Hippocampal formation (tissue), 2 donors: ENCODE measurements at places on chromosomes 2 and 18.
A peak's percentile ranks its signal among the peaks of the same experiment; 100 is the strongest.

DNA sequence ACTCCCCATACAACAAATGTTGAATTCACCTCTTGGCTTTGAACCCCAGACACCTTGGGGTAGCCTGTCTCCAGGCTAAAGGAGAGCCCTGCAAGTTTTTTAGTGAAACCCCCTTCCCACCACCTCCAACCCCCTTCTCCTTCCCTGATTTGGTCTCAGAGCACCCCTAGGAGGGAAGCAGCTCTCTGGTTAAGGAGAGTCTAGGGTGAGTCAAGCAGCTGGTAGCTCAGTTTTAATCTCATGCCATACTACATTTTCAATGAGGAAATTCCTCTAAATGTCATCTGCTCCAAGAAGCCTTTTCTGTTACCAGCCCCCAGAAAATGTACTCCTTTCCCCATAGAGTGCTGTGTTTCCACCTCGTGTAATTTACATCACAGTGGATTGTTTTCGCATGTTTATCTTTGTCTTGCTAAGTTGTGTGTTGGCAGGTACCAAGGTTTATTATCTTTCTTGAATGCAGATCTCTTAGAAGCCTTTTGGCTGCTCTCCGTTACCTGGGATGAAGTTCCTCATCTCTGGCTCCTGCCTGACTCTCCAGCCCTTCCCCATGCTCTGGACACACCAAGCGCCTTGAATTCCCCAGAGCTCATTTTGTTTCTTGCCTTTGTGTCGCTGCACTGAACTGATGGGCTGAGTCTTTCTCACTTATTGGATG, 82.2 kb downstream of the ASAP2 start:
- DNase-seq = no peak

DNA sequence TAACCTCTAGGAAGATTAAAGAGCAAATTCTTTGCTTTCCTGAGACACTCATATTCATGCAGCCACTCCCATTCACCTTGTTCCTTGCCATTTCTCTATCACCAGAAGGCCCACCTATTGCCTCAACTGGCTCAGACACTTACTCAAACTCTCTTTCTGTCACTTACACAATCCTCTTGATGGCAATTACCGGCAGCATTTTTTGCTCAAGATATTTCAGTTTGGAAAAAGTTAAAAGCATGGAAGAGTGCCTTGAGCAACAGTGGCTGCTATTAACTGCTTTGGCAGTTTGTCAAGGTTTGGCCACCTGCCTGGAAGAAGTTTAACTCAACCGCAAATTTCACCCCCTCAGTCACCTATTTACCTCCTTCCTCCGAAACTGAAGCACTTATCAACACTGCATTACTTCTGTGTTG, 1104.0 kb upstream of the PIK3C3 start:
- DNase-seq = no peak

- no peak for DNase-seq
Observed at GRCh38 chr2:237662671-237663093, 35.3 kb downstream of the LRRFIP1 start.

DNA sequence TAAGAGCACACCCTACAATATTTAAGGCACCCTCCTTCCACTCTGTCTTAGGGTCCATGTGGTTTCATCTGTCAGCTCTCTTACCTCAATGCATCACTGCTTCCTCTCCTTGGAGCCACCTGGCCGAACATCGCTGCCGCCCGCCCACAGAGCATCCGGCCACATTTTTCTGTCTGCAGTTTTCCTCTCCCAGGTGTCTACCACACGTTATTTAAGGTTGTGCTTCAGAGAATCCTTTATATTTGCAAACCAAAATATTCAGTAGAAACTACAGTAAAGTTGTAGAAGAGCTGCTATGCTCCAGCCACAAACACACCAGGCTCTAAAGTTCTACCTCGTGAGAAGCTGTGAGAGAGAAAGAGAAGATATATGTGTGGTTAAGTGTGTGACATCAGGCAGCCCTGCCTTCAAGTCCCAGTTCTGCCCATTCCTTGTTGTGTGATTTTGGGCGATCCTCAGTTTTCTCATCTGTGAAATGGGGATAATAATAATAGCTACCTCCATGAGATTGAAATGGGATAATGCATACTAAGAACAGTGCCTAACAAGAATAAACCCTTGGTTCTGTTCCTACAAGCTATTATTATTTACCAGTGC, 4.9 kb upstream of the STK17B start:
- no peak for DNase-seq

- DNase-seq = peak; percentile 37
Observed at GRCh38 chr18:9613550-9614400, 584 bp downstream of the PPP4R1 start.

- DNase-seq = no peak
Observed at GRCh38 chr2:100888601-100889000, 68.7 kb downstream of the NPAS2 start.

- DNase-seq = no peak
Observed at GRCh38 chr2:228768818-228769217, 502.3 kb downstream of the PID1 start.

GRCh38 chr2:84288293-84288692, 170.8 kb downstream of the SUCLG1 start:
- no peak for DNase-seq

DNA sequence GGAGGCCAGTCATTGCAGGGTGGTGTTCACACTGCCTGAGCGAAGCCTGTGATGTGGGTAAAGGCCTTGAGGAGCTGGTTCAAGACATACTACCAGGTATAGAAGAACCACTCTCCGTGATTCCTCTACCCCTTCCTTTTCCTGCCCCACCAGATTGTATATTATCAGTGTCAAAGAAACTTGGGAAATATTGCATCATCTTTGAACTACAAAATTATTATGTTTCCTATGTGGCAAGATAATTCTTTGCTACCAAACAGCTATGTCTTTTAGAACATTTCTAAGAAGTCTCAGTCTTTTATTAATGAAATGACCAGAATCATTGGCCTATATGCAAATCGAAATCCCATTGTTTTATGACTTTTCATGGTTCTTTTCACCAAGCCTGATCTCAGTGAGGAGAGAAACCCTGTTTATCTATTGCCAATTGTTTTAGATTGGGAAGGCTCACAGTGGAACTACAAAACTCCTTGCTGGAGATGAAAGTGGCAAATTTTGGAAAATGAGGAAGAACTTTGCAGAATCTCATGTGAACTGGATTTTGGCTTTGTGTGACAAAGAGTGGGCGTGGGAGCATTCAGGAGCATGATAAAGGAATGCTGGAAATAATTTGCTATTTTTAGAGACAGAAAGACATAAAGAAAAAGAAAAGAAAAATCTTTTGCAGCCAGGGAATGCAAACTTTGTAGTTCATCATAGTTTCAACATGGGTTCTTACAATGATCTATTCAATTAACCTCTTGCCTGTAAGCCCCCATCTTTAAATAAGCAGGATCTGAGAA, 286.9 kb downstream of the INSIG2 start:
- DNase-seq = no peak

GRCh38 chr18:69840445-69840844, 107.2 kb downstream of the CD226 start:
- no peak for DNase-seq

DNA sequence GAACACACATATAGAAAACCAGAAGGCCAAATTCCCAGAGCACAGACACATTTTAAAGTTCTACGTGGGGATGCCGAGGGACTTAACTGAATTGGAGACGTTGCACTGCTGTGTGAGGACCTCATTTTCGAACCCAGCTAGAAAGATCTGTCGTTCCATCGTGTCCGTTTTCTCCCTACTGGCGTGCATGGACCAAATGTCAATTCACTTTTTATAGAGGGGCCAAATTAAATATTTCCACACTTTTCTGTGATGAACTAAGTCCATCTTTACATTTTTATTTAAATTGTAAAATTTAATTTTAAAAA, 692 bp upstream of the TSHZ1 start:
- no peak for DNase-seq

DNA sequence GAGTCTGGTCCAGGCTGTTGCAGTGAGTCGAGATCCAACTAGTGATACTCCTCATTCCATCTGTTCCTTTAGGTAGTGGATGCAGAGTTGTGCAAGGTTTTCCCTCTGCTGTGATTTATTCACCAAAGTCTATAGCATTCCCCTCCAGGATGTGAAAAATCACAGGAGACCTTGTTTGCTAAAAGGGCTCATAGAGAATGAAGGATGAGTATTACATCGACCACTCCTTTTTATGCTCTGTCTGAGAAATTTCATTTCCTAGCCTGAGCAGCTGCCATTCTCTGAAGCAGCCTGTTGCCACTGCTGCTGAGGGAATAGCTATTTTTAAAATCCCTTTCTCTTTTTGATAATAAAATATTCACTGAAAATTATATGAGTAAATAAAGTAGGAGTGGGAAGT, 134.1 kb upstream of the LRRTM1 start:
- DNase-seq = no peak

DNA sequence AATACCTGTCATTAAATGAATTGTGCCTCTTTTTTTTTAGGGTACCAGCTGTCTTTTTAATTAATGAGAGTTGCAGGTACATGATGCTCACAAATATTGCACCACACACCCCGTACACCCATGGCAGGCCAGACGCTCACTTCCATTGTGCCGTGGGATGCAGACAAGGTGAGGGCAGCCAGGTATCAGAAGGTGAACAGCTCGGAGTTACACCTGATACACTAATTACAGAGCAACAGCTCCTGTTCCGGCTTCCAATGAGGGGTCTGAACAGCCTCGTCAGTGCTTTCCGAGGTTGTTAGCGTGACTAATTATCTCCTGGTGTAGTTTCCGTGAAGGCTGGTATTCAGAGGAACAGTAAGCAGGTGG, 442.8 kb downstream of the ZNF516 start:
- no peak for DNase-seq

- DNase-seq = no peak
Observed at GRCh38 chr2:118224895-118225311, 136.6 kb downstream of the INSIG2 start.

DNA sequence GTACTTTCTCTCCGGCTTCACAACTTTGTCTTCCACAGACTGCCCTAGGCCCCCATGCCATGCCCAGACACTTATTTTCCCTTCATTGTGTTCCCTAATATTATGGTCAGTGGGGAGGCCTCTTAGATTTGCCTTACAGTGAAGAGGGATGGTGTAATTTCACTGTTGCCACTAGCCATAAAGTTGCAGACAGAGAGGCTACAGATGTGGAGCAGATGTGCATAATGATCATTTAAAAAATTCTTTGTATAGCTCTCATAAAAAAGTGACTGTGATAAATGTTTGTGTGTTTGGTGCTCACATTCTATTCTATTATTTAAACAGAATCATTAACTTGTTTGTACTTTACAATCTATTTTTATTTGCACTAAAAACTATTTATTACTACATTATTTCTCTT, 67.5 kb upstream of the FN1 start:
- DNase-seq = no peak

DNA sequence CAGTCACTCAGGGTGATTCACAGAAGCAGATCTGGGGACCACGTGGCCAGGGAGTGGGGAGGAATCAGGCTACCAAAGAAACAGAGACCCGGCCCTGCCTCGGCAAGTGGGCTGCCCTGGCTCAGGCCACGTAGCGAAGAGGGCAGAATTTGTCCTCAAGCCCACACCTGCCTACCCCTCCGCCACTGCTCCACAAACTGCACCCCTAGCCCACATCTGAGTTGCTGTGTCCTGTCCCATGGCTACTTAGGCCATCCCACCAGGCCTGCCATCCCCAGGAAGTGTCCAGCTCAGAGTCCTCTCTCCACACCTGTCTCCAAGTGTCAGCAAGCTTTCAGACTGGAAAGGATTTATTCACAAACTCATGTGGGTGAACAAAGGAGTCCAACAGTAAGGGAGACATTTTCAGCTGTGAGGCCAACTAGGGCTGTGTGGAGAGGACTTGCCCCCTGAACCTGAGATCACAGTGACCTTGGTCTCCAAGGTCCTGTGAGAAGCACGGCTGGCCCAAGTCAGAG, 31.7 kb upstream of the ASPRV1 start:
- DNase-seq = no peak

DNA sequence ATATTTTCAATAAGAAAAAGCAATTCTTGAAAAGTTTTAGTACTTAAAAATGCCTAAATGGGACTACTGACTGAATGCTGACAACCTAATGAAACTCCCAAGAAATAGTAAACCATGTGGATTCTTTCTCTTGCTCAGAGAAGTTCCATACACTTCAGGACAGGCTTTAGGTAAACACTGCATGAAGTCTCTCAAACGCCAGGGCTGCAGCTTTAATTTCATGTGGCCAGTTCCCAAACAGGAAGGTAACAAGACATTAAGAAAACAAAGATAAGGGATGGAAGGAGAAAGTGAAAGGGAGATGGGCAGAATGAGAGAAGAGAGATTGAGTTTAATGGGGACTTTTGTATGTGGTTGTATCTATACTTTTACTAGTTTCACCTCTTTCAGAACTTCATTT, 734.7 kb upstream of the PKDCC start:
- no peak for DNase-seq

DNA sequence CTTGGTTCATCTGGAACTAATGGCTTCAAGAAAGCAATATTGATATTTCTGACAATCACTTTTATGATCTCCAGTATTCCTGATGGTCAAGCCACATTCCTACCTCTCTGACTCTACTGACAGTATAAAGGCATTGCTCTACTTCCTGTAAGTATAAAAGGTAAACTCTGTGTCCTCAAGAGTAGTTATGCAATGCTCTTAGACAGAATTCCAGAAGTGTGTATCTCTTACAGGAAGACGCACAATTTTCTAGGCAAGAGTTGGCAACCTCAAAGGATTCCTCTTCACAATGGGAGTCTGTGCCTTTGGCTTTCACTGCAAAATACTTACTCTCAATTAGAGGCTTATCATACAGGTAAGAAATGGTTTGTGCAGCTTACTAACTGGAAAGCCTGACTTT, 100.1 kb downstream of the THADA start:
- DNase-seq = no peak

DNA sequence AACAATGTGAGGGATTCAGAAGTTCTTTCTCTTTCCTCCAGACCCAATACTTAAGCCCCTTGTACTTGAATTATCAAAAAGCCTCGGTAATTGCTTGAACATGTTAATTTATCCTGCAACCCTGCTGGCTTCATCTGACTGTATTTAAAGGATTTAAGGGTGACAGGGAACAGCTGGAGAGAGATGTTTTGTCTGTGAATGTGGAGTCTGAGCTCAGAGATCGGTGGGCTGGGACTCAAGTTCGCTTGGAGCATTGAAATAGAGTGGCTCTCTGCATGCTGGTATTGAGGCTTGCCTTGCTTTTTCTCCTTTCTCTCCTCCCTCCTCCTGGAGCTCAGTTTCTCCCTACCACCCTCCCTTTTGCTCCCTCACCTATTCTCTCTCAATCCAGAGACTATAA, 73.6 kb downstream of the BOD1L2 start:
- DNase-seq = no peak

- DNase-seq = no peak
Observed at GRCh38 chr18:78376046-78376445, 603.6 kb upstream of the SALL3 start.

DNA sequence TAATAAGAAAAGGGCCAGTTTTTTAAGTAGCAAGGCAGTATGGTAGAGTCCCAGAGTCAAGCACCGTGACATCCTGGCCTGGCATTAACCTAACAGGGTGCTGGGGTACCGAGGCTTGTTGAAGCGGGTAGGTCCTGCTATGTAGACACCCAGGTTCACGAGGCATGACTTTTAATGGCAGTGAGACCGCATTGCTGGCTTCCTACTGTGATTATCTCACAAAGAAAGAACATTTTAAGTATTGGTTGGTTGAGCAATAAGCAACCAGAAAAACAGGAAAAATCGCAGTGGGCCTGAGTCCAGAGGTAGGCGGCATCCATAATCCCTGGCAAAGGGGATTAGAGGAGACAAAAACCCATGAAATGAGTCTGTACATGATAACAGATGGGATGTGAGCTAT, 927.9 kb upstream of the ACVR2A start:
- no peak for DNase-seq
